ENCODE measurements at places on chromosomes 2 and 18.

DNA sequence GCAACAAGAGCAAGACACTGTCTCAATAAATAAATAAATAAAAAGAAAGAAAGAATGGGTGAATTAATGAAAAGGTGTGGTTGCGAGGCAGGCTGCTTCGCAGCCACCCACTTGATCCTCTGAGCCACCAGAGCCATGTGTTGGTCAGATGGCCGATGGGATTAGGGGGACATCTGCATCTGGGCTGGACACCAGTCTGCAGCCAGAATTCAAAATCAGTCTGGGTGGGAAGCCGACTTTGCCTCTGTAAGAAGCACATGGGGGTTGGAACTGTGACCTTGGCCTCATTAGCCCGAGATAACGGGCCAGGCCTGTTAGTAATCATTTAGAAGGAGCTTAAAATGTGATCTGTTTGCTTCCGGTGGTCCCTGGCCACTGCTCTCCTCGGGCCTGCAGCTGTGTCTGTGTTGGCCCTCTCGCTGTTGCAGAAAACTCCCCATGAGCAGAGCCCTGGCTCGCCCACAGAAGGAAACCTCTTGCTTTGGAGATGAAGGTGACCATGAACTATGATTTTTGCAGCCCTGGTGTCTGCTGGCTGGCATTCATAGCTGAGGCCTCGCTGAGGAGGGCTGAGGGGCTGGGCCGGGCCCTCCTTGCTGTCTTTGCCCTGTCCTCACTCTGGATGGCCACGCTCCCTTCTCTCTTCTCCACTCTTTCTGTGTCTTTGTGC is 94.4 kb downstream of the DYSF start:
- DNase-seq, result no peak

GRCh38 chr2:137870682-137871081 is 93.6 kb upstream of the HNMT start:
- DNase-seq, result no peak

- no peak for DNase-seq
These were observed 214.5 kb downstream of the TMEM182 start for GRCh38 chr2:102975996-102976975.

DNA sequence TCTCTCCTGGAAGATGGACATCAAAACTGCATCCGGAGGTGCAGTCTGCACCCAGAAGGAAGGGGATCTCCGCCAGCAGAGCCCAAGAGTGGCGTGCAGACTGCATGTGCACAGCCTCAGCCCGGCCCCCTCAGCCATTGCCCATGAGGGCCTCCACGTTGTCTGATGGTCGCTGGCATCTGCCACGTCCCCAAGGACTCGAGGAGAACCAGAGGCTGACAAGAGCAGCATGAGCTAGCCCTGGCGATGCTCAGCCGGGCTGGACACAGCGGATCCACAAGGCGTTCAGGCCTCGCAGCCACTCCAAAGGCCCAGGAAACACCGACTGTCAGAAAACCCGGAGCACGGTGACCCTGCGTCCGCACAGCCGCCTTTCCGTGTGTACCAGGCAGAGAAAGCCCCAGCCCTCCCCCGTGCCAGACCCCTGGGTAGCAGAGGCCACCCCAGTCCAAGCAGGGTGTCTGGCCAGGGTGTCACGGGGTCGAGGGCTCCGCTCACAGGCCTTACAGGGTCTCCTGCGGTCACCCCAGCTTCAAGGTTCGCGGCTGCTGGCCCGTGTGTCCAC is 48.3 kb downstream of the SLC66A2 start:
- no peak for DNase-seq

- no peak for DNase-seq
These were observed 92.8 kb downstream of the RTN4 start for GRCh38 chr2:54957321-54957999.

DNA sequence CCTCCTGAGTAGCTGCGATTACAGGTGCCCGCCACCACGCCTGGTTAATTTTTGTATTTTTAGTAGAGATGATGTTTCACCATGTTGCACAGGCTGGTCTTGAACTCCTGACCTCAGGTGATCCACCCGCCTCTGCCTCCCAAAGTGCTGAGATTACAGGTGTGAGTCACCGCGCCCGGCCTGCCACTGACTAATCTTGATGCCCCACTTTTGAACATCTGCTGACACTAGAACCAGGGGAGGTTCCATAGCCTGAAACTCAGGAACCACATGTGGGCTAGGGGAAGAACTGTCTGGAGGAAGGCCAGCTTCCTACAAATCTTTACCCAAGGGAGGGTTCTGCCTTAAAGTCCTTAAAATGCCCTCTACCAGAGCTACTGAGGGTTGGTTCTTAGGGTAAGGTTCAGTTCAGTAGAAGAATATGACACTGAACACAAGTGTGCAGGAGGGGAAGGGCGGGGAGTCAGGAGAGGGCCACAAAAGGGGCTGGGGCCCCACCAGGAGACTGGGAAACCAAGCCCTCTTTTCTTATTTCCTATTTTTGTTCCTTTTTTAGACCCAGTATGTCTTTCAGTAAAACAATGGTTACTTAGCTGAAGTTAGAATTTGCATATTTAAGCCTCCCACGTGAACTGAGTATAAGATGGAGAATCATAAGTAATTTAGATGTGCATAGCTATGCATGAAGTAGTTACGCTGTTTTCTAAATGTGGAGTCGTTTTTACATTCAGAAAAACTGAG is 6.3 kb upstream of the RAB31 start:
- DNase-seq, result no peak

DNA sequence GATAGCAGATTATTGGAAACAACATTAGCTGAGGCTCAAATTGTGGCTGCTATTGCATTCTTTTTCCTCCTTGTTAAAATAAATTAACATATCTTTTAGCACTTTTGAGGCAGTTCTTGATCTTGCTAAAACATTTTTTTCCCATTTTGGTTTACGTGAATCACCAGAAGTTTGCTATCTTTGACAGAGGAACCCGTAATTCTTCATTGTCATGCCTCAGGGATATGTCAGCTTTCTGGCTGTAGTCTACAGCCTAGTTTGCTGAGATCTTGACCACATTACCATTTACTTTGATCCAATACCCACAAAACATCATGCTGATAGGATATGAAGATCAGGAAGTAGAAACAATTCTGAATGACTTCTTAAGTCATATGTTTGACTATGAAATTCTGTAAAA is 25.1 kb upstream of the FANCL start:
- DNase-seq, result no peak

DNA sequence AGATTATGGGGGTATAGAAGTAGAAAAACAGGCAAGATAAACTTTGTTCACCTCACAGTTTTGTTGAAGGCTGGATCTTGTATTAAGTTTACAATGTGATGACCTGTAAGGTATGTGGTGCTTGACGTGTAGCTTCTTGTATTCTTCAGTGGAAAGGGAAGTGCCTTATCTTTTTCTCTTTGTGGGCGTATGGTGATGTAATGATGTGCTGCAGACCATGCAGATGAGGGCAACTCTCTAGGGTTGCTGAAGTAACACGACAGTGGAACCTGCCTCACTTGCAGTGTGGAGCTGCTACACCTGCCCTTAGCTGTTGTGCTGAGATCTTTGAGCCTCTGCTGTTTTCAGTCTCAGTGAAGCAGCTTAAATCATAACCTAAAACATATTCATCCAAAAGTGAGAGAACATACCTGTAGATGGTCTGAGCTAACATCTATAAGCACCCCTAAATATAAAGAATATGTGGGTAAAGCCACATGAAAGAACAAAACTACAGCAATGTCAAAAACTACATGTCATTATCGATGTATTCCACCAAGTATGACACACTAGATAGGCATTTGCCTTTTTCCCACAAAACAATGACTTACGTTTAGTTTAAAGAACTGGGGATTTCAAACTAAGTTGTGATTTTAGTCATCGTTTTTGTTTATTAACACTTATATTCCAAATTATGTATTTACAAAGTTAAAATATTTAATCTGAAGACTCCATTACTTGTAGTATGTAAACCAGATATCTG is 1144.1 kb downstream of the CNTNAP5 start:
- DNase-seq, result no peak

DNA sequence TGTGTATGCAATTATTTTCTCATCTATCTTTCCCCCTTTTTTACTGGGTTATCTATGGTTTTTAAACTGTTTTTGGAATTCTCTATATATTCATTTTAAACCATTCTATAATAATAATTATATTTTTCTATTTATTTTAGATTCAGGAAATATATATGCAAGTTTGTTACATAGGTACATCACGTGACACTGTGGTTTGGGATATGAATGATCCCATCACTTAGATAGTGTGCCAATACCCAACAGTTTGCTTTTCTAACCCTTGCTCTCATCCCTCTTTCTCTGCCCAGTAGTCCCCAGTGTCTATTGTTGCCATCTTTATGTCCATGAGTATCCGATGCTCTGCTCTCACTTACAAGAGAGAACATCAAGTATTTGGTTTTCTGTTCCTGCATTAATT is 65.8 kb upstream of the SPHKAP start:
- no peak for DNase-seq

DNA sequence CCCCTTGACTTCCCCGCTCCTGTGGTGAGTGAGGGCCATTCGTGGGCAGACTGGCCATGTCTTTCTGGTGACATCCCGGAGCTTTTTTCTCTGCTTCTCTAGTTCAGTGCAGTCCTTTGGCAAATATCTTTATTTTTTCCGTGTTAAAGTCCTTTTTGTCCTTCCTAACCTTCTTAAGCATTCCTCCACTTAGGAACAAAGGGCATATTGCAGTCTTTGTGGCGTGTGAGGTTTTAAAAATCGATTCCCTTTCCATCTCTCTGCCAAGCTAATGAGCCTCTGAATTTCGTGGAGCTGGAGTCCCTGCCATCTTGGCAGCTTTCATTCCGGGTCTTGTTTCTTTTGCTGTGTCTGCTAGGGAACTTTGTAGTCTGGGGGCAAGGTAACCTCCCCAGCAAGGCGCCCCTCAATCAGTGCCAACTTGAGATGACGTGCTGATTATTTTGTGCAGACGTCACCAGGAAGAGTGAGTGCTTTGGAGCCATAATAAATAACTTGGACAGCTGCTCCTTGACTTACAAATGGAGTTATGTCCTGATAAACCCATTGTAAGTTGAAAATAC is 5.1 kb downstream of the CNNM3 start:
- DNase-seq, result no peak

- no peak for DNase-seq
These were observed 52.8 kb upstream of the CABYR start for GRCh38 chr18:24086082-24086481.

DNA sequence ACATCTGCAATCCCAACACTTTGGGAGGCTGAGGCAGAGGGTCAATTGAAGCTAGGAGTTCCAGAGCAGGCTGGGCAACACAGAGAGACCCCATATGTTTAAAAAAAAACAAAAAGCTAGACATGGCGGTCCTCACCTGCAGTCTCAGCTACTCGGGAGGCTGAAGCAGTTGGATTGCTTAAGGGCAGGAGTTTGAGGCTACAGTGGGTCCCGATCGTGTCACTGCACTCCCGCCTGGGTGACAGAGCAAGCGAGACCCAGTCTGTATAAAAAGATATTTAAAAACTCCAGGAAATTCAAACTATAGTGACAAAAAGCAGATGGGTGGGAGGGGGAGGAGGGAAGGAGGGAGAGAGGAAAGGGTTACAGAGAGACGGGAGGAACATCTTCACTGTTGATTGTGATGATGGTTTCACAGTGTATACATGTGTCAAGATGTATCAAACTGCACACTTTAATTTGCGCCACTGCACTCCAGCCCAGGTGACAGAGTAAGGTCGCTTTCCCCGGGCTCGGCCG is 942 bp upstream of the ZNF236 start:
- DNase-seq, result peak; percentile 64

- no peak for DNase-seq
These were observed 8.6 kb downstream of the SPATS2L start for GRCh38 chr2:200314976-200315567.

- DNase-seq, result peak; percentile 55
These were observed 2.1 kb downstream of the FZD5 start for GRCh38 chr2:207767461-207768167.

- DNase-seq, result no peak
These were observed 57.7 kb upstream of the MAP4K3 start for GRCh38 chr2:39494784-39495251.

DNA sequence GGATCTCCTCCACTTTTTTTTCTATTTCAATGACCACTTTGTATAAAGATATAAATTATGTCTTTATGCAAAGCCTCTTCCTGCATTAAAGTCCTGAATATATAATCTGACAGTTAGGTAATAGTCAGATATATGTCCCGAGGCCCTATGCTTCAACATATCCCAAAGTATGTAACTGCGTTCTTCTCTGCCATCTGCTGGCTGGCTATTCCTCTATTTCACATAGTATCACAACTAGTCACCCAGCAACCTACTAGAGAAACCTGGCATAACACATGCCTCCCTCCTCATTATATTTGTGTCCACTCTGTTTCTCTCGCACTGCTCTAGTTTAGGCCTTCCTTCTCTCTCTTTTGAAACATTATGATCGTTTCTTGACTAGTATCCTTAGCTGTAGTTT is 640.8 kb downstream of the DPP10 start:
- DNase-seq, result no peak

- DNase-seq, result peak; percentile 22
These were observed 21.9 kb downstream of the INO80D start for GRCh38 chr2:206064077-206064476.

DNA sequence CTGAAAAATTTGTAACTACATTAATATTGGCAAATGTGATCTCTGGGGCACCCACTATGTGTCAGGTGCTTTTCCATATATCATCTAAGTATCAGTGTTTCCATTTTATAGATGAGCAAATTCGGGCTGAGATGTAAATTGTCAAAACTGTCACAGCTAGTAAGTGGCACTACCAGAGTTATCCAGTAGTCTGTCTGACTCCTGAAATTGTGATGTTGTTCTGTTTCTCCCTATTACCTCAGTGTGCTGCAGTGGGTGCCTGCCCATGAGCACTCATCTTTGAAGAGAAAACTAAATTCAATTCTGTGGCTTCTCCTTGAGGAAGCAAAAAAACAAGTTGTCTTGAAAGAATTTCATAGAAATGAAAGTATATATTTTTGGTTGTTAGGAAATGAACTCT is 467.4 kb upstream of the FANCL start:
- no peak for DNase-seq

DNA sequence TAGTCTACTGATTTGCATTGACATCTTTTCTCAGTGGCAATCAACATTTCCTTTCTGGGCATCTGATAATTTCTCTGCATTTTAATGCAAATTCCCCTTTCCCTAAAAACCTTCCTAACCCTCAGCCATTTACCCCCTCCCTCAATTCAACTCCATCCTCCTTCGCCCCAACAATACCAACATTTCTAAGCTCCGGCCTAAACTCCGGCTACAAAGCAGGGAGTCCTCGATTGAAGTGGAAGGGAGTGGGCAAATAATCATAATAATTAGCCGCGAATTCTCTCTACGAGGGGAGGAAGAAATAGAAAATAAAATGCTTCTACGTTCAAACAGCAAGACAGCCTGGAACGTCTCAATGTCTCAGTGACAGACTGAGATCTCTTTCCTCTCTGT is 4.6 kb downstream of the BCL11A start:
- no peak for DNase-seq

- DNase-seq, result no peak
These were observed 124.3 kb downstream of the PAX3 start for GRCh38 chr2:222174450-222174849.

All from erythroblast (primary cell).